ENCODE measurements at places on chromosomes 5 and 9.

DNA sequence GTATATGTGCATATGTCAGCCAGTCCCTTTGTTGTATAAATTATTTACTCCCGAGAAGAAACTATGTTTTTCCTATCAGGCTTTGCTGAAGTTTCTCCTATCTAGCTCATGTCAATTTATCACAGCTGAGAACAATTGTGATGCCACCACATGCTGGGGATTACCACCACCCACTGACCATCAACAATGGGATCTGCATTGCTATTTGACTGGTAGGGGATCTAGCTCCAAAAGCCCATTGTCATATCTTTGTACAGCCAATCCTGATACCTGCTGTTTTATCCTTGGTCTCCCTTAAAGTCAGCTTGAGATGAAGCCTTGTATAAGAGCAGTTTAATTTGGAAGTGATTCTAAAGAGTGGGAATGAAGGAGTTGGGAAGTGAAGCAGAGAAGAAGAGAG lies 53.9 kb upstream of the KCNN2 start:
- DNase-seq: no peak

- no peak for DNase-seq
Observed at GRCh38 chr9:93024986-93025630, 33.4 kb upstream of the SUSD3 start.

- no peak for DNase-seq
Observed at GRCh38 chr5:54868511-54869483, 116.6 kb downstream of the ESM1 start.

- no peak for DNase-seq
Observed at GRCh38 chr9:93711002-93711401, 134.6 kb downstream of the PHF2 start.

DNA sequence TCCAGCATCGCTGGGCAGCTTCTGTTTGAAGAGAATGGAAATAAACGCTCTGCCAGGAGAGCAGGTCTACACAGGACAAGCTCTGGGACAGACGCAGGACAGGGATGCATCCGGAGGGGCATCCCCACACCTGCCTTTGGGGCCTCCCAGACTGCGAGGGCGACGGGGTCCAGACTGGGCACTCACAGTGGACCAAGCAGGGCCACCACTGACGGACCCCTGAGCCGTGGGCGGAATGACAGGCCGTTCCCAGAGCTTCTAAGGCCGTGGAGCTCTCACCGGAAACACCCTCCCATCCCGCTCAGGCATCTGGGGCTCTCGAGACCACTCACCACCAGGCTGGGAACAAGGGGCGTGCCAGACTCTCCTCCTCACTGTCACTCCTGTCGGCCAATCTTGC lies 10.5 kb upstream of the TMEM250 start:
- DNase-seq: no peak

DNA sequence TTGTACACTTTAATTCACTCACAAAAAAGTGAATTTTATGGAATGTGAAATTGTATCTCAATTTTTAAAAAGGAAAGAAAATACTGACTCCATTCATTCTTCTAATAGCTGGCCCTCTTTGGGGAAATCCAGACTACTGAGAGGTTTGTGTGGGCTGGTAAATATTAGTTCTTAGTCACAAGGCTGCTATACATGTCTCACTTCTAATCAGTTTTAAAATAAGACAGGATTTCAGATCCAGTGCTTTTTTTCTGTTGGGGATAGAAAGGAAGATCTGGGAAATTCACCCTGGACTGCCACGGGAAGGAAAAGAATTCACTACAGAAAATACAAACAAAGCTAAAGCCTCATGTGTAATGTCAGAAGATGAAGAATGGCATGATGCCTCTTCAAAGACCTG lies 32.7 kb upstream of the ADAMTSL1 start:
- DNase-seq: no peak

Measured in GOT3 (cell line).